RWPE2 (cell line): ENCODE measurements at places on chromosomes 7 and 10.

DNA sequence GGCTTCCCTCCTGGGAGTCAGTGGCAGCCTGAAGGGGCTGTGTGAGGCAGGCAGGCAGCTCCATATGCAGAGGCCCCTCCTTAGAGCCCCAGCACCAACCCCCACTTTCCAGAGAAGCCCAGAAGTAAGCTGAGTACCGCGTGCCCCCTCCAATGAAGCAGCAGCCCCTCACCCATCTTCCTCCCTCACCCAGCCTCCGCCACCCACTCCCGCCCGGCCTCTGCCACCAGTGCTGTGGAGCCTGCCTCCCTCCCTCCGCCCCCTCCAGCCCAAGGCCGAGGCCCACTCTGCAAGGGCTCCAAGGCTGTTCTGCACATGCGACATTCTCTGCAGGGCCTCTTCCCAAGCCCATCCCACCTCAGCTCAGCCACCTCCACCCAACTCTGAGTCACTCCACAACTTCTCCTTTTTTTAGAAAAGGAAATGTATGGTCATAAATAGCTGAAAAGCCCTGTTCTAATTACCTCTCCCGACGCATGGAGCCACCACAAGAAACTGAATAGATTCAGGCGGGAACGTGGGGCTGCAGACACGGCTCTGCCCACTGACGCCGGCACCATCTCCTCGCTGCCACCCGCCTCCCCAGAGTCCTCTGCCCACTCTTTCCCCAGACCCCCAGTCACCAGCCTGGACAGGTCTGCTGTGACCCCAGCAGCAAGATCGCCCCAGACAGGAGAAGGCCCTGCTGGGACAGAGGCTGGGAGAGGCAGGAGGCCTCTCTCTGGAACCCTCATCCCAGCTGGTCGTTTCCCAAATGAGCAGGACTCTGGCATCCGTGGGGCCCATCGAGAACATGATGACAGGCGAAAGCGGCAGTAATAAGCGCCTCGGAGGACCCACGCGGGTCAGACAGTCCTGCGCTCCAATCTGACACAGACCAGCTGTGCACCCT lies 213.9 kb downstream of the MAD1L1 start:
- H3K27ac ChIP-seq, result no peak overlapping the region
- H3K4me1 ChIP-seq, result peaks cover 5% of the 10 kb centered on the region
- H3K36me3 ChIP-seq, result no peaks in the 10 kb centered on the region

DNA sequence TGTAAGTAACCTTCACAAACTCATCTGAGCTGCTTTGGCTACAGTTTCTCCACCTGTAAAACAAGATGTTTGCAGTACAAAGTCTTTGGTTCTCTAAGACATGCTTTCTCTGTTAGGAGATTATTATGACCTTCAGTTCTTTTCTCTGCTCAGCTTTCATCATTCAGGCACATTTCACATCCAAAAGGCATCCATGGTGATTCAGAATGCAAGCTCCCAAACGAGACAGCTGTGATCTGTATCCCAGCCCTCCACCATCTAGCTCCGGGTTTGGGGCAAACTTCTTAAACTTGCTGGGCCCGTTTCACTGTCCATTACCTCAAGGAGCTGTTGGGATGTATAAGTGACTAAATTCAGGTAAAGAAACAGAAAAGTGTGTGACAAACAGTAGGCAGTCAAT lies 95.8 kb upstream of the COL1A2 start:
- H3K27me3 ChIP-seq, result no peaks in the 10 kb centered on the region
- H3K4me3 ChIP-seq, result no peak overlapping the region
- peaks cover 16% of the 10 kb centered on the region for H3K4me1 ChIP-seq
- no peaks in the 10 kb centered on the region for H3K36me3 ChIP-seq
- DNase-seq, result no peak

DNA sequence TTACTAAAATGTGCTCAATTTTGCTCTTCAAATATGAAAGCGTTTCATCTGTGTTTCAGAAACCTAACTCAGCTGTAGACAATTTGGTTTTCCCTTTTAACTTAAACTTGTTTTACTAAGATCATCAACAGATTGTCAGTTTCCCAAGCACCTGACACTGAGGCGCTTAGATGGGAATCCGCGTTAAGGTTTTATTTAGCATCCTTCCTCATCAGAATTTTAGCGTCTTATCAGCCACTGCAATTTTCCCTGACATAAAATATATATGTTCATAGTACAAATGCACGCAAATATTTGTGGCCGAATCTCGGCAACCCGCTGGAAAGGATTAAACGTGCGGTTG lies 1.2 kb downstream of the SGCE start:
- H3K27me3 ChIP-seq, result no peaks in the 10 kb centered on the region
- no peaks in the 10 kb centered on the region; the same call in 1 of the 2 replicates for H3K36me3 ChIP-seq
- peak overlapping the region; percentile 53 for H3K27ac ChIP-seq
- peak overlapping the region; percentile 49 for H3K4me3 ChIP-seq
- H3K4me1 ChIP-seq, result peaks cover 44% of the 10 kb centered on the region
- DNase-seq, result no peak

DNA sequence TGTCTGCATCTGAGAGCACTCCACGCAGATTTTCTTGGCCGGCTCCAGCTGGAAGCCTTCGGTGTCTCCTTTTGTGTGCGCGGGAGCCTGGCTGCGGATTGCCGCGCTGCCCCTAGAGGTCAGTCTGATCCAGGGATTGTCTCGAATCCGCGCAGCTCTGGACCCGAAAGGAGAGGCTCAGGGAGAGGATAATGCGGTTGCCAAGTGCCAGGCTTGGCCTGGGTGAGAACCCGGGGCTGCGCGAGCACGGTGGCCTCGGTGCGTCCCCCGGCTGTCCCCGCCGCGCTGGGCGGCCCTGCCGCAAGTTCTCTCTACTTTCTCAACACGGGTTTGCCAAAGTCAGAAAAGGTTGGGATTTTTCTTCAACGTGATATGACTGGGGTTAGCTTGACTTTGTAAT lies 140.9 kb downstream of the ADCYAP1R1 start:
- H3K4me1 ChIP-seq, result no peaks in the 10 kb centered on the region
- DNase-seq, result peak; percentile 68
- H3K36me3 ChIP-seq, result no peaks in the 10 kb centered on the region
- H3K27me3 ChIP-seq, result peaks cover 3% of the 10 kb centered on the region
- no peak overlapping the region for H3K4me3 ChIP-seq

GRCh38 chr10:30820261-30820991 lies 190.9 kb upstream of the LYZL2 start:
- H3K27ac ChIP-seq, result no peak overlapping the region

- peak overlapping the region; percentile 88 for H3K27ac ChIP-seq
- H3K4me1 ChIP-seq, result peaks cover 27% of the 10 kb centered on the region
Observed at GRCh38 chr7:131895541-131896164, 339.2 kb upstream of the PODXL start.

DNA sequence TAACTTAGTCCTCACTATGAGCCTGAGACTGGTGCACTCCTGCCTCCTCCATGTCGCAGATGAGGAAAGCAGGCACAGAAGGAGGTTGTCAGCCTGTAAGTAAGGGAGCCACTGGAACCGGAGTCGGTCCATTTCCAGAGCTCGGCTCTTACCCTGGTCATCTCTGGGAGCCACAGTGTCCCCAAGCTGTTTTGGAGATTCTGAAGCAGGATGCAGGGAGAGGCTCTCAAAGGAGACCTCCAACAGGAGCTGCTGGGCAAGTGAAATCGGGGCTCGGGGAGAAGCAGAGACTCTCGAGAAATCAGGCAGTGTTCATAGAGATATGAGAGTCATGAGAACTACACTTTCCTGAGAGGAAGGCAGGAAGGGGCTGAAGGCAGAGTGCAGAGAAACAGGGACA lies 39.0 kb downstream of the VSTM4 start:
- no peaks in the 10 kb centered on the region for H3K4me1 ChIP-seq
- H3K27me3 ChIP-seq, result peaks cover 6% of the 10 kb centered on the region
- H3K4me3 ChIP-seq, result no peak overlapping the region
- H3K36me3 ChIP-seq, result no peaks in the 10 kb centered on the region
- H3K27ac ChIP-seq, result no peak overlapping the region

DNA sequence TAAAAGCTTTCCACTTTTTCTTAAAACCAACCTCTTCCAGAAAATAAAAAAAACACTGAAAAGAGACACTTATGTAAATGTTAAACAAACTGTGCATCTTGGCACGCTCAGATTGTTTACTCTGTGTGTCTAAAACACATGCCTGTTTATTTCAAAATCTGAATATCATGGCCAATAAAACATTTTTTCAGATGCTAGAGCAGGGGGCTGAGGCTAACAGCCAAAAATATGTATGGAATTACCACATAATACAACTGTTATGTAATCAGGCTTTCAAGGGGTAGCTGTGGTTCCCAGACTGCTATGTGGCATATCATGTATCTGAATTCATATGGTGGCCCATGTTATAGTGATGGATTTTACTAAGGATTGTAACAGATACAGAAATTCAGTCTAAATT lies 130.4 kb downstream of the HIBADH start:
- no peaks in the 10 kb centered on the region for H3K4me1 ChIP-seq
- DNase-seq, result no peak
- peaks cover 33% of the 10 kb centered on the region for H3K36me3 ChIP-seq
- no peak overlapping the region for H3K27ac ChIP-seq

DNA sequence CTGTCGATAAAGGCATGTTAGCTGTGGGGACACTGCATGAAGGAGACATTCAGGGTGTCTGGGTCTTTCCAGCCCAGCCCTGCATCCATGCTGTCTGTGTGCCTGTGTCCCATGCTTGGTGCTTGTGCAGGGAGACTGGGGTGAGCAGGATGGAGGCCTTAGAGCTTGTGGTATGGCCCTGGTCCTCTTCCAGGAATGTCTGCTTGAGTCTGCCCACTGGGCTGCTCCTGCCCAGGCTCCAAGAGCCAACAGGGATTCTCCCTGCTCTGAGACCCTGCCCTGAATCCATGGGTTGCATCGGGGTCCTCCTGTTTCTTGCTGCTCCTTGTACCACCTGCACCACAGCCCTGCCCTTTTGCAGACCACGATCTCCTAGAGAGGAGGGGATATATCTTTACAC lies 31.4 kb upstream of the ARHGAP22 start:
- no peak overlapping the region for H3K27ac ChIP-seq
- no peak for DNase-seq
- H3K4me1 ChIP-seq, result no peaks in the 10 kb centered on the region
- no peaks in the 10 kb centered on the region for H3K36me3 ChIP-seq
